ENCODE measurements at places on chromosomes 7 and 10. TPM values are rescaled to one million over a fixed set of nuclear protein-coding genes. Genes with fewer than 3 reads are reported as not detected.

Gene MMP21
- polyA plus RNA-seq: not detected

Gene SNCG
- 44.8 TPM for polyA plus RNA-seq

Gene TRIM50
- polyA plus RNA-seq: 2.1 TPM

Gene CYP26A1
- polyA plus RNA-seq: 0.09 TPM

DNA sequence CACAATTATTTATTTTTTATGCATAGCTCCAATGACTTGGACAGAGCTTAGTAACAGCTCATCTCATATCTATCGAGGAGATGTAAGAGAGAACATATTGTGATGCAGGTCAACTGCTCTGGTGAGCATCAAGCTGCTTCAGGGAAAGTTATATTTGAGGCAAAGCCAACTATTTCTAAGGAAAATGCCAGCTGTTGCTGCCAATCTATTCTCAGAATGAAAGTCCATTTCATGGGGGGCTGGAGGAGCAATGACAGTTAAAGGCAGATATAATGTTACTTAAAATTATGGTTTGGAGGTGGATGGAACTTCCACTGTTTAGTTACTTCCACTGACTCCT is 424.8 kb downstream of the KIF20B start:
- DNase-seq: no peak

DNA sequence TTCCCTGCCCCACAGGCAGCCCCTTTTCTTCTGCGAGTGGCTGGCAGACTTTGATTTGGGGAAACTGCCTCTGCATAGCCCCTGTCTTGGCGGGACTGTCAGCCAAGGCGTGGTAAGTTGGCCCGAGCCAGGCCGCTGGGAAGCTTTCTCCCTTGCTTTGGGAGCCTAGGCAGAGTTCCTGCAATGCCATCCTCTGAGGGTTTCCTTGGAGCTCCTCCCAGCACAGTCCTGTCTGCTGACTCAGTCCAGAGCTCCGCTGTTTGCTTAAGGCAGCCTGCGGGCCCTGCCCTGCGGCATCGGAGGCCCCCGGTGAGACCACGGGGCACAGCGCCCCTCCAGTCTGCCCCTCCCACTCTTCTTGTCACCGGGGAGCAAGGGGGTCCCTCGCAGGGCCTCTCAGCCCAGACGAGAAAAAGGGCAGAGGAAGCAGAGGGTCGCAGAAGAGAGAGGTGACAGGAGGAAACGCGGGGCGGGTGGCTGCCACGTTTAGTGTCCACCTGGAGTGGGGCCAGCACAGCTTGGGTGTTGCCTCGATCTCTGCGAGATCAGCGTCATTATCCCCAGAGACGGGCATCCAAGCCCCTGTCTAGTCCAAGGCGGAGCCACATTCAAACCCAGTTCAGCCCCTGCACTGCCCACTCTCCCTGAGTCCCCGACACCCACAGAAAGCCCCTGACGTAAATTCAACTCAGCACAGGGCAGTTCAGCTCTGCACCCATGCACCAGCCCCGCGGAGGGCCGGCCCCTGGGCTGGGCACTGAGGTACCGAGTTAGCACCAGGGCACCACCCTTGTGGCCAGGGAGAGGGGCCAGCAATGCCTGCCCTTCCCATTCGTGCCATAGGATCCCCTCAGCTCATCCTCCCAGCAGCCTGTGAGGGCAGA is 59.0 kb upstream of the CHST15 start:
- peak; percentile 13 for DNase-seq

- DNase-seq: no peak
These were observed 51.9 kb downstream of the DDC start for GRCh38 chr7:50513166-50513871.

DNA sequence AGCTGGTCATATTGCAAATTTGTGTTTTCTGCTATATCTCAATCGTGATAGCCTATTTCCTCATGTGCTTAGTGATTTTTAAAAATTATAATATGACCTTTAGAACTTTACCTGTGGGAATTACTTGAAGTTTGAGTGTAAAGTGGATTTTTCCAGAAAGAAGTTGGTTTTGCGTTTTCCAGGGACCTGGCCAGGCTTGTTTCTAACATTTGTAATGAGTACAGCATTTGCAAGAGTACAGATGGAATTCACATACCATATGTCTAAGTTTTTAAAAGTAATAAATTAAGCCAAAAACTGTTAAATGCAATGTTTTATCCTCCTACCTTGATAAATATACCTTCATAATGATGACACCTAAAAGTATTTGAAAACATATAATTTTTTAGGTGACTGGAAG is 443.2 kb downstream of the REEP3 start:
- no peak for DNase-seq

- no peak for DNase-seq
These were observed 51.3 kb upstream of the GSAP start for GRCh38 chr7:77467408-77467807.

DNA sequence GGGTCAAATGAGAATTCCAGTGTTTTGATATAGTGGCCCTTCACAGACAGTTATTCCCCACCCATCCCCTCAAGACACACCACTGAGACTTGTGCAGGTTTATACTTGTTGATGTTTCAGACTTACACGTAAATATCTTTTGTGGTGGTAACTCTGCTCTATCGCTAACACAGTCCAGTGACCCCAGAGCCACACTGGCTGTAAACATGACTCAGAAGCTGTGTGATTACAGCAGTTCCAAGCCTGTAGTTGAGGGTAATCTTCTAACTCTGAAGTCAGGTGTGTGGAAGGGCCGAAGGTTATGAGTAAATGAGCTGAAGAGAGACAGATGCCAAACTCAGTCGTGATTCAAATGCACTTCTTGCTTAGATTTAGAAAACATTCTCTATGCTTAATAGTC is 19.4 kb downstream of the NOBOX start:
- peak; percentile 90 for DNase-seq

GRCh38 chr10:119497243-119497642 is 45.3 kb downstream of the RGS10 start:
- DNase-seq: no peak

GRCh38 chr7:107471292-107472070 is 1.6 kb downstream of the GPR22 start:
- no peak for DNase-seq

DNA sequence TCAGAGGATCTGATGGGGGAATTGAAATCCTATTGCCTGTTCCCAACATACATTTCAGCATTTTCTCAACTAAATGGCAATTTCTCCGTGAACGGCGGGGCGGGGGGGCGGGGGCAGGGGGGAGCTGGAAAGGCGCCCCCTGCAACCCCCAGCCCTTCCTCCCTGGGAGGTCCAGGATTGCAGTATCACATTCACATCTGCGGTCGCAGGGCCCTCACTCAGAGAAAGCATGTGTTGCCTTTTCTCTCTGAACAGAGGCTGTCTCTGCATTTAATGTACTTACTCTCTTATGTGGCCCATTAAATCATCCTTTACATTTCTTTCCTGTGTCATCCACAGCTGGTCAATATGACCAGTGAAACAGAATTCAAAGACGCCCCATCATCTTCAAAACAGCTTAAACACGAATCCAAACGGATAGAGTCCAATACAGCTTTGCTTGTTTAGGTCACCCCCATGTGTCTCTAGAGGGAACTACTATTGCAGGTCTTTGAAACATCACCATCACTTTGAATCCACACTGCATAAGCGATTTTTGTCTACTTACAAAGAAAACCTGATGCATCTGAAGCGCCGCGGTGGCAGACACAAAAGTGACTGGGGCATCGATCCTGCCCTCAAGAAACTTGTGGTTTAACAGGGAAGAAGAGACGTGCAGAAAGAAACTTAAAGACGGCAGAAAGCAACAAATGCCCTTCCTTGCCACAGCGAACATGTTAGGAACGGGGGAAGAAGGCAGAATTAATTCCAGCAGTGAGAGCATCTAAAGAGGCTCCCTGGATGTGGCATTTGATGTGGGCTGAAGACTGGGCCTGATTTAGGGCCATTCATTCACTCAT is 17.0 kb upstream of the ECHDC3 start:
- DNase-seq: peak; percentile 58

DNA sequence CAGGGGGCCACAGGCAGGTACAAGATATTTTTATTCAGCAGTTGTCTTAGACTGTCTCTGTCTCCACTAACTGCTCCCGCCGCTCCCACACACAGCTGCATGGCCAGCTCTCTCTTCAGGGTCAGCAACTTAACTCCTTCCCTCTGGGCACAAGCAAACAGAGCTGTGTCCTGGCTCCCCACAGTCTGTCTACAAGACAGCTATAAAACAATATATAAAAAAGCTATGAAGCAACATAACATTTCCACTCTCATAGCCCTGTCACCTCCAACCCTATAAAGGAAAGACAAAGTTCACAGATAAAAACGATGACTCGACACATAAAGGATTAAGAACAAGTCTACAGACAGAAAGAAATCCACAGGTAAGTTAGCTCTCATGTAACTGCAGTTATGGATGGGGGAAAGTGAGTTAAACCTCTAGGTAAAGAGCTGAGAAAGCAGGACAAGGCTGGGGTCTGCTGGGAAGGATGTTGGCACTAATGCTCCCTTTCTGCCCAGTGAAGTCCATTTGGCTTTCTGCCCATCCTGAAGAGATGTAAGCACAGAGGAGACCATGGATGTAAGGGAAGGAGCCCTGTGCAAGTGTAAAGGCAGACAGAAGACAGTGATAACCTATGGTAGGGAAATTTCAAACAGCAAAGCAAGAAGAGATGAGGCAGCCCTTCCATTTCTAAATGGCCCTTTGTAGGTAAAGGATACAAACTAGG is 27.0 kb downstream of the RAPGEF5 start:
- peak; percentile 83 for DNase-seq

- DNase-seq: no peak
These were observed 112.4 kb downstream of the CDK6 start for GRCh38 chr7:92723943-92724342.

DNA sequence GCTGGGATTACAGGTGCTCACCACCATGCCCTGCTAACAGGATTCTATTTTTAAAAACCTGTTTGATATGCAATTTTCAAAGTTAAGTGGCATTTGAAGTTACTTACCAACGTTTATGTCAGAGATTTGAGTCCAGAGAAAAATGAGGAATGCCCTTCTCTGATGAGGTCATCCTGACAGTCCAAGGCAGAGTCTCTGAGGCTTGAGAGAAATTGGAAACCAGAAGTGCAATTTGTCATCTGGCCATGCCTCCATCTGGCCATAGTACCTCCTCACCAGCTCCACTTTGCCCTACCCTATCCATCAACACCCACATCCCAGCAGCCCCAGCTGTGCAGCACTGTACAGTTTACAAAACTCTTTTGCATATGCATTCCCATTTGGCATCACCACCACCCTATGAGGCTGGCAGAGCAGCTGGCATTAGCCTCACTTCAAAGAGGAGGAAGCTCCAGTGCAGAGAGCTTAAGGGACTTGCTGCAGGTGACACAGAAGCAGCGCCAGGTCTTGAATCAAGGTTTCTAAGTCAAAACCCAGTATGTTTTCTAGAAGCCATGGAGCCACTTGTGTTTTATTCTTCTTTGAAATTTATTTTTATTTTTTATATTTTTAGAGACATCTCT is 54.5 kb upstream of the PDZD8 start:
- no peak for DNase-seq

DNA sequence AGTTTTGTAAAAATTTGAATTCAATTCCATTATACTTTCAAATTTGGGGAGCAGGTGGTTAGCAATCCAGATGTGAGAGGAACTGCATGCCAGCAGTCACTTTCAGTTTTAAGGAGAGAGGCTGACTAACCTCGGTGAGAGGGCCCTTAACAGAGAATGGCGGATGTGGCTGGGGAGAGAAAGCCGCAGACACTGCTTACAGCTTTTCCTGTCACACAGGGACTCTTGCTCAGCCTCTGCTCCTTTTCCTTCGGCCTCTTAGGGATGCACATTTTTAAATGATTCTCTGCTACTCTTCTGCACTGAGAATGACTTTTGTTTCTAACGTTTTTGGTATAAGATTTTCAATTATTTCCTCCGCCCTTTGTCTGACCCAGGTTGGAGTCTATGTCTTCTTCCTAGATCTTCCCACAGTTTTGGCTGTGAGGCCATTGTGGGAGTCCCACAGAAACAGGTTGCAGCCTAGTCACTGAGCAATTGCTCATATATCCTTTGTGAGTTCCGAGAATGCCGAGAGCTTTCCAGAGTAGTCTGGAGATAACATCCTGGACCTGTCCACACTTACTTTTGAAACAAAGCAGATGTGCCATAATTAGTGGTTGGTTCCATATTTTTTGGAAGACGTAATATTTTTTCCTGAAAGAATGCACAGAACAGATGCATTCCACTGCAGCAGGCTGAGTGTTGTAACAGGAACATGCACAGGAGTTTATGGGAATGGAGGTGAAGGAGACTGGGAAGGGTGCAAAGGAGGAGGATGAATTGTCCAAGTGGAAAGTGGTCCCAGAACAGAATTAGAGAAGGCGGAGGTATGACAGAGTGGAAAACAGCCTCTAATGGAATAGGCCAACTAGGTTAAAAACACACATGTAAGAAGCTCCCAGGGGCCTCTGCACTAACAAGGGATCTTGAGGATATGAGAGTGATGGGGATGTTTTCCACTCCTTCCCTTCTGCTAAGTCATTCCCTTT is 168.0 kb upstream of the ZNF32 start:
- DNase-seq: peak; percentile 61

DNA sequence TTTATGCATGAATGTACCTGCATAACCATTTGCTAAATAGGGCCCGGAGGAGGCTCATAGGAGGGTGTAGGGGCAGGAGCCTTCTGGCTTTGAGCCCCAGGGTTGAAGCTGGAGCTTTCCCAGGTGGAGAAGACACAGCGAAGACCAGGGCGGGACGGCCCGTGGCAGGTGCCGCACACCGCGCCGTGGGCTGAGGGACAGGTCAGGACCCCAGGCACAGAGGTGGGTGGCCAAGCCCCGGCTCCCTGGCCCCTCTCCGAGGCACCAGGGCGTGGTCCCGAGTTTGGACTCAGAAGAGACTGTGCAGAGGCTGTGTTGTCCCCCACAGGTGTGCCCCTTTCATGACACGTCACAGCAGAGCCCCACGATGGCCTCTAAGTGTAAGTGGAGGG is 56.5 kb downstream of the PWWP2B start:
- DNase-seq: no peak

DNA sequence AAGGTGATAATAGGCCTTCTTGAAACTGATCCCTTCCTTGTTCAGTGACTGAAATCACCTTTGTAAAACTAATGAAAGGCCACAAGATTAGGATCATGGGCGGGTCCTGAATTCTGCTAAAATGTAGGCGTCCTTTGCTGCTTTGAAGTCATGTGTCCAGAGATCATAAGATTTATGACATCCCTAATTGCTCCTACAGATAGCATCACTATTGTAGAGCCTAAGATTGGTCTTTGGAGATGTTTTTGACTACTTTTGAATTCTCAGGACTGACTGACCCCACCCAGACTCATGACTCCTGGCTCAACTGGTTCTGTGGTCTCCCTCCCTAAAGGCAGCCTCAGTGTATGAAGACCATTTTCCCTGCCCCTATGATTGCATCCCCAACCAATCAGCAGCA is 322.6 kb upstream of the SEMA3D start:
- no peak for DNase-seq

GRCh38 chr10:97034301-97034700 is 151.5 kb downstream of the SLIT1 start:
- no peak for DNase-seq

Measured in small intestine (tissue), 16 donors.